ENCODE measurements at places on chromosomes 2 and 18.

DNA sequence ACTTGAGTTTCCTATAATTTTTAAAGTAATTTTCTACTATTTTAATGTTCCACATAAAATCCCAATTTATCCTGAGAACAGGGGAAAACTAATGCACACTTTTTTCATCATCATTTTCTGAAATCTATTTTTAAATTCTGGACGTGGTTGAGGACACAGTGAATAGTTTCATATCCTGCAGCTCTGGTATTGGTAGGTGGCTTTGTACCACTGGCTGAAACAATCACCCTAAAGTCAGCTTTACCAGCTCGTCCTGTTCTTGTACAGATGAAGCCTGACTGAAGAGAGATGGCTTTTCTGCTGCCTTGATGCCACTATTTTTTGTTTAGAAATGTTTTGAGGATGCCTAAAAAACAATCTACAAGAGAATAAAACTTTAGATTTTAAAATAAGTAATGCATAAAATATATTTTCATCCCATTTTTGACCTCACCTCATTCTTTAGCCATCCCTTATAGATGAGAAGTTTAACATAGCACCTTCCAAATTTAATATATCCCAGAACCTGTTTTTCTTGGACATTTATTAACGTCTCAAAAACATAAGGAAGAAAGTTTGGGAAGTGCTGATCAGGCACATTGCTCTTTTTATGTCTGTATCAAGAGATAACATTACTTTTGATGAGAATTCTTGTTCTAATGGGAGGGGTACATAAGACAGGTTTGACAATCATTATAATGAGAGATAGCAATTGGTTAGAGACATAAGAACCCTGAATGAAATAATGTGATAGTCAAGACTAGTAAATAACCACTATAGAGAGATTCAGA, 80.9 kb downstream of the GALNT1 start:
- DNase-seq = no peak

DNA sequence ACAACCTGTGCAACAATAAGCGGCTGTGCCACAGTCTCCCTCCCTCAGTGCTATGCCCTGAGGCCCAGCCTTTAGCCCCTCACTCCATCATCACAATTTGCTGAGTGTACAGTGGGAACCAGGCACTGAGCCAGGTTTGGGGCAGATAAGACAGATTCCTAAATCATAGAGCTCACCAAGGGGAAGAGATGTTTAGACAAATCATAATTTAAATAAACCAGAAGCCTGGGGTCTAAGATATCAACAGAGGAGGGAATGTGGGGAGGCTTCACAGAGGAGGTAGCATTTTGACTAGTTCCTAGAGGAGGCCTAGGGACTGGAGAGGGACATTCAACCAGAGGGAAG, 139.3 kb upstream of the EPAS1 start:
- no peak for DNase-seq

- DNase-seq = no peak
These were observed 102.8 kb downstream of the RNF144A start for GRCh38 chr2:7020059-7020458.

GRCh38 chr2:171999161-171999560, 592 bp upstream of the METAP1D start:
- DNase-seq = no peak

DNA sequence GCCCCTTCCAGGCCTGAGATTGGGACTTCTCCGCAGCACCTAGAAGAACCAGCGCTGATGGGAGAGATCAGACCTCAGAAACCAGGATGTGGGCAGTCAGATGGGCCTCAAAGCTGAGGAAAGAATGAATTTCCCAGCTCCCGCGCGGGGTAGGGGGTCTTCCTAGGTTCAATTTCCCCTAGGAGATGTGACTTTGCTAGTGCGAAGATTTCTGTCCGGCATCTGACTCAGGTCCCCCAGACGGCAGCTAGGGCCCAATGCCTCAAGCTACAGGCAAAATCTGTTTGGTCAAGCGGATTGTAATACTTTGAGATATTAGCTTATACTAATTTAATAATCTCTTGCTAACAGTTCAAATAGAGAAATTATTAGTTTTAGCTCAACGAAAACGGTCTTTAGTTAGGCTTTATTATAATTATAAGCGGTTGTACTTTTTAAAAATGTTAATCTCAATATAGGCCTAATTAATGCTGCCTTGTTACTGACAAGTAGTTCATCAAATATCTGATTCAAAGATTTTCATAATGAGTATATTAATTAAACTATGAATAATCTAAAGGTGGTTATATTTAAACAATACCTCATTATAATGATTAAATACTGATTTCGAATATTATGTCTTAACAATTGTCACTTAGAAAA, 5.8 kb downstream of the DLX1 start:
- no peak for DNase-seq

GRCh38 chr18:42310956-42311355, 355.9 kb downstream of the PIK3C3 start:
- no peak for DNase-seq
